ENCODE measurements at places on chromosomes 3 and 15.

- no peaks in the 10 kb centered on the region for H3K36me3 ChIP-seq
- no peaks in the 10 kb centered on the region for H3K27me3 ChIP-seq
- no peak overlapping the region for H3K27ac ChIP-seq
- H3K4me3 ChIP-seq = no peak overlapping the region
Observed at GRCh38 chr3:104108522-104108921, 1258.2 kb upstream of the ALCAM start.

DNA sequence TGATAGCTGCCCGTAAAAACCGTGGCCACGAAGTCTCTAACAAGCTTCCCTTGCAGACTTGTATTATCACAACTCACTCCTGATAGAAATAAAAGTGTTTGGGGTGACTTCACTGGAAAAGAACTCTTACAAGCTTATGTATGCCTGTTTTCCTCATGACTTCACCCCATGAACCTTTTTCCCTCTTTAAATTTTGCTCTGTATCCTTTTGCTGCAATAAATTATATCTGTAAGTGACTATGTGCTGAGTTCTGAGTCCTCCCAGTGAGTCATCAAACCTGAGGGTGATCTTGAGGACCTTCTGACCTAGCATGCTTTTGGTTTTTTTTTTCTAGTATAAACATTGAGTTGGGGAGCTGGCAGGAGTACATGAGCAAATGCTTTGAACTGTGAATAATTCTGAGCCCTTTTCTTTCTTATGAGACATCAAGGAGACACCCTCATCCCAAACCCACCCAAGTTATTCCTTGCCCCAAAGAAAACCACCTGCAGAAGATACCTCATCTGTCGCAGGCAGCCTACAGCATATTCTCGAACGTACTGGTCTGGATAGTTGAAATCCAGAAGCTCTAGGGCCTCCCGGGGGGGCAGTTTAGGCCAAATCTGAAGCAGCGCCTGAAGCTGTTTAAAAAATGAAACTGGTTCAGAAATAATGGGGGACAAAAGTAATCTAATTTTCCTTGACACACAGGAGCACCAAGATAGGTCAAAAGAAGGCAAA is 85.9 kb downstream of the FAIM start:
- no peak for DNase-seq
- no peak overlapping the region for H3K4me3 ChIP-seq
- no peak overlapping the region for H3K27ac ChIP-seq
- no peaks in the 10 kb centered on the region for H3K4me1 ChIP-seq
- no peaks in the 10 kb centered on the region for H3K27me3 ChIP-seq

DNA sequence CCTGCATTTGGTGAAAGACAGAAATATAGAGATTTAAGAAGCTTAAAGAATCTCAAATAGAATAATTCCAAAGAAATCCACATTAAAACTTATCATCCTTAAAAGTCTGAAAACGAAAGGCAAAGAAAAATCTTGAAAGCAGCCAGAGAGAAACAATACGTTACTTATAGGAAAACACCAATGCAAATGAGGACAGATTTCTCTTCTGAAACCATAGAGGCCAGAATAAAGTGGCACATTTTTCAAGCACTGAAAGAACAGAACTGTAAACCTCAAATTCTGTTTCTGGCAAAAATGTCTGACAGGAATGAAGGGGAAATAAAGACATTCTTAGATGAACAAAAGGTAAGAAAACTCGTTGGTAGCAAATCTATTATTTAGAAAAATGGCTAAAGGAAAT is 13.8 kb upstream of the ACTC1 start:
- H3K4me3 ChIP-seq = no peak overlapping the region
- no peaks in the 10 kb centered on the region for H3K4me1 ChIP-seq
- DNase-seq = no peak

- peaks cover 13% of the 10 kb centered on the region for H3K27me3 ChIP-seq
- no peaks in the 10 kb centered on the region for H3K36me3 ChIP-seq
- no peaks in the 10 kb centered on the region for H3K4me1 ChIP-seq
- no peak for DNase-seq
- no peak within 1 kb of the TSS for H3K4me3 ChIP-seq
Observed at GRCh38 chr3:139935016-139935865, at the start of gene CLSTN2. TSS of gene CLSTN2 (plus strand) at chr3:139935185.

- H3K36me3 ChIP-seq = no peaks in the 10 kb centered on the region
- H3K4me1 ChIP-seq = no peaks in the 10 kb centered on the region
- no peaks in the 10 kb centered on the region for H3K27me3 ChIP-seq
- no peak overlapping the region for H3K27ac ChIP-seq
- H3K4me3 ChIP-seq = no peak overlapping the region
Observed at GRCh38 chr3:183192650-183193300, 30.2 kb upstream of the LAMP3 start.

GRCh38 chr3:45864760-45865519 is 21.4 kb upstream of the CCR9 start:
- H3K4me3 ChIP-seq = no peak overlapping the region
- H3K4me1 ChIP-seq = peaks cover 16% of the 10 kb centered on the region
- H3K27ac ChIP-seq = no peak overlapping the region
- H3K27me3 ChIP-seq = no peaks in the 10 kb centered on the region
- no peak for DNase-seq
- no peaks in the 10 kb centered on the region for H3K36me3 ChIP-seq

DNA sequence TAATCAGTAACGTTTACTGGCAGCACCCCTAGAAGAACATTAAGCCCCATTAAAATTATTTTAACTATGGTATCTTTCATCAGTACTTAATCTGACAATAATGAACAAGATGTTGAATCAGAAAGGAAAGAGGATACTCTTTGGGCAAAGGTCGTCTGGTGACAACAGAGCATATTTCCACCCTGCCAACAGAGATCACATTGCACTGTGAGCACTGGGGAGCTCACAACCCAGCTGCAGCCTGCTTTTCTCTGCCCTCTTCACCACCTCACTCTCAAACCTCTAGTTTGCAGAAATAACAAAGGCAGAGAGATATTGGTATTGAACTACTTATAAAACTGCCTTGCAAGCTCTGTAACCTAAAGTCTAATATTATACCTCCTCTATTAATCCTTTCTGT is 130.0 kb downstream of the FBN1 start:
- no peak for DNase-seq
- H3K36me3 ChIP-seq = no peaks in the 10 kb centered on the region
- no peaks in the 10 kb centered on the region for H3K4me1 ChIP-seq
- no peaks in the 10 kb centered on the region for H3K27me3 ChIP-seq

DNA sequence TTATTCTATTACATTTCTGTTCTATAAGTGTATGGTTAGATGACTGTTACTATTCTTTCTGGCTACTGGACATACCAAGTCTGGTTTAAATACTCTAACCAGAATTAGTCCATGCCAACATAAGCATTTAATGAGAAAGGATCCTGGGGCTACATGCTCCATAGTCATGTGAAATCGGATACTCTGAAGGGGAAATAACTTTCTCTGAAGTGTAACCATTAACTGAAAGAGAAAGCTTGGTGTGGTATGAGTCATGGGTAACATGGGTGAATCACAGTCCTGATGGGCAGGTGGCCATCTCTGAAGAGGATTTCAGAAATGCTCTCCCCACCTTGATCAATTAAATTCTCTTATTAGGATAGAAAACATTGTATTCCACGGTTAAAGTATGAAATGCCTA is 69.4 kb downstream of the FHIT start:
- H3K27me3 ChIP-seq = no peaks in the 10 kb centered on the region
- H3K4me3 ChIP-seq = no peak overlapping the region
- no peak overlapping the region for H3K27ac ChIP-seq
- H3K36me3 ChIP-seq = no peaks in the 10 kb centered on the region
- no peaks in the 10 kb centered on the region for H3K4me1 ChIP-seq
- no peak for DNase-seq

DNA sequence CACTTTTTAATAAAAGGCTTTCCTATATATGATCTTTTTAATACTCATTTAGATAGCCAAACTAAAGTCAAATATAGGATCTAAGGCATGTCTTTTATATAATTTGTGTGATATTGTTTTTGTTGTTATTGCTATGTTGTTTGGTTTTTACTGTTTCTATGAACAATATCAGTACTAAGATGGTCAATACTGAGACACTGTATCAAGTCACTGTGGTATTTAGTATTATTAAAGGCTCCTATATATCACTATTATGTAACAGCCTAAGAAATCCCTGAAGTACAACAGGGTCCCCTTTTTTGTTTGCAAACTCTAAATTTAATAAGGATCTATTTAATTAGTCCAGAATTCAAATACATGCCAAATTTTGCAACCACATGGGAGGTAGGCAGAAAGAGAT is 61.9 kb downstream of the TBC1D5 start:
- H3K27me3 ChIP-seq = no peaks in the 10 kb centered on the region
- no peaks in the 10 kb centered on the region for H3K4me1 ChIP-seq
- H3K27ac ChIP-seq = no peak overlapping the region
- no peaks in the 10 kb centered on the region for H3K36me3 ChIP-seq
- H3K4me3 ChIP-seq = no peak overlapping the region

DNA sequence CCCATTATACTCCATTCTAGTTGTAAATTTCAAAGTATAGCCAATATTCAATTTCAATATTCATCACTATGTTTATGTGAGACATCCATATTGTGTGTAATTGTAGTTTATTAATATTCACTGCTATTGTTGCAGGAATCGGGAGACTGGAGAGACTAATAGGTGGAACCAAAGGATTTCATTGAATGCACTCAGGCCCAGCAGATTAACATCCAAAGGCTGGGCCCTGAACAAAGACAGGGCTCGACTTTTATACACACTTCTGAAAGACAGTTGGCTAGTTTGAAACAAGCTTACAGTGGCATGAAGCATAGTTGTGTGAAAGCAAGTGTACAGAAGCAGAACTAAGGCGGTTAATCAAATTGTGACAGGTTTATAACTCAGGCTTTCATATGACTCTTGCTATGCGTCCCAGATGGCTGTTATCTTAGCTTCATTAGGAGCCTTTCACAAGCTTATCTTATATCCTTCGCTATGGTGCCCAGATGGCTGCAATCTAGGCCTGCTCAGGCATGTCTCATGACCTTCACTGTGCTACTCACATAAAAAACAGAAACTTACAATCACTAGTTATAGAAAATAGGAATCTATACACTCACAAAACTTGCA is 1038.8 kb upstream of the EPHA6 start:
- H3K4me3 ChIP-seq = no peak overlapping the region
- no peaks in the 10 kb centered on the region for H3K36me3 ChIP-seq
- no peaks in the 10 kb centered on the region for H3K27me3 ChIP-seq
- no peak overlapping the region for H3K27ac ChIP-seq
- H3K4me1 ChIP-seq = no peaks in the 10 kb centered on the region

DNA sequence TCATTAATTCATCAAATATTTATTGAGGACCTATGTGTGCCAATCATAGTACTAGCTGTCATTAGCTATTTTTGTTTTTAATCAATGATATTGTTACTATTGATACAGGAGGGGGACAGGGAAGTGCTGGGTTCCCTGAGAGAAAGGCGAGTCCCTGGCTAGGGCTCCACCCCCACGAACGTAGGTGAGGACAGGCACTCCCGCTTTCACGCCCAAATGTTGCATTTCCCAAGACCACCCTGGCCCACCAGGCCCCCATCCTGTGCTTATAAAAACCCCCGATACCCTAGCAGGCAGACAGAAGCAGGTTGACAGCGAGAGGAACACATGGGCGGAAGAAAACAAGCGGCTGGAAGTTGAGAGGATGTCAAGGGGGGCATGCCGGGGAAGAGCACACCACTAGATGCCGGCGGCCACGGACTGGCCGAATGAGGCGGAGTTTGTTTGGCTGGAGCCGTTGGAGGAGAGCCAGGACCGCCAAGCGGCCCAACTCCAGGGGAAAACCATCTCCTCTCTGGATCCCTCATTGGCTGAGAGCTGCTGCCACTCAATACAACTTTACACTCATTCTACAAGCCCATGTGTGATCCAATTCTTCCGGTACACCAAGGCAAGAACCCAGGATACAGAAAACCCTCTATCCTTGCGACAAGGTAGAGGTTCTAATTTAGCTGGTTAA is 798.7 kb upstream of the SEMA6D start:
- no peaks in the 10 kb centered on the region for H3K4me1 ChIP-seq
- DNase-seq = no peak
- no peaks in the 10 kb centered on the region for H3K27me3 ChIP-seq
- H3K27ac ChIP-seq = no peak overlapping the region

- no peaks in the 10 kb centered on the region for H3K4me1 ChIP-seq
- no peak overlapping the region for H3K4me3 ChIP-seq
- H3K27ac ChIP-seq = no peak overlapping the region
- DNase-seq = no peak
Observed at GRCh38 chr3:186138272-186138981, 29.5 kb upstream of the ETV5 start.

GRCh38 chr15:73907035-73907408 is 19.2 kb upstream of the LOXL1 start:
- H3K27ac ChIP-seq = no peak overlapping the region
- H3K4me1 ChIP-seq = no peaks in the 10 kb centered on the region
- H3K27me3 ChIP-seq = no peaks in the 10 kb centered on the region
- no peak overlapping the region for H3K4me3 ChIP-seq
